GM10248 (cell line): ENCODE measurements at places on chromosomes 6 and 20.

DNA sequence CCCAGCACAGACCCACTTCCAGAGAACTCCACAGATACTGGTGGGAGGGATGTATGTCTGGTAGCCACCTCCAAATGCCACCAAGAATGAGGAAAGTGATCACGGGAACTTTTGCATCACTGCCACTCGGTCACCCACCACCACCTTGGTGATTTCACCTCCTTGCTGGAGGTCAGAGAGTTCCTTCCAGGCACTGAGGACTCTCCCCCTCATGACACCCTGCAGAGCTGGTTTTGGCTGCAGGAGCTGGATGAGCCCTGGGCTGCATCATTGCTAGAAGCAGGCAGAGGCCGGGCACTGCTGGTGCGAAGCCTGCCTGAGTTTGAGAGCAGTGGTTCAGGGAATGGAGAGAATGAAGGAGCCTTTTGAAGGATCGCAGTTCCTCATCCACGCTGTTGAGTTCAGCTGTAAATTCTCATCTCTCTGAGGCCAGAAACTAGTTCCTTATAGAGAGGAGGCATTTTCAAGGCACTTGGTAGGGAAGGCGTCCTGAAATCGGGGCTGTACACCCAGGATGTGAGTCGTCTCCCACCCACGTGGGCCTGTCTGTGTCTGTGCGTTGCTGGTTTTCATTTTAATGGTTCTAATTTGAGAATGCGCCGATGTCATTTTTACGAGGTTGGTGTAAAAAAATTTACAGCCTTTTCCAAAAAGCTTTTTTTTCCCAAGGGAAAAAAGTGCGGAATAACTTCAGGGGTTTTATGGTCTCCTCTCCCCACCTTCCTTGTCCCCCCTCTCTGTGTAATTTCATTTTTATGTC lies 25.0 kb downstream of the FOXP4 start:
- no peak for DNase-seq

DNA sequence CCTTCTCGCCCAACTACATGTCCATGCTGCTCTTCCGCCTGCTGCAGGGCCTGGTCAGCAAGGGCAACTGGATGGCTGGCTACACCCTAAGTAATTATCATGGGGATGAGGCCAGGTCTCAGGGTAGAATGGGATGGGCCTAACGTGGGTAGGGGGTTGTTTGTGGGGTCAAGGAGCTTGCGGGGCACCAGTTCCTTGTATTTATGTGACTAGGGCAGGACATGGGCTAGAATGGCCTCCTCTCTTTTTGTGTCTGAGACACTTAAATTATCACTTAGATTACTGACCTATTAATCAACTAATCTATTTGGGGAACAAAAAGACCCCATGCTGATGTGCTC lies 10.7 kb downstream of the SLC22A1 start:
- no peak for DNase-seq

- DNase-seq: no peak
Measured at GRCh38 chr20:62902926-62903615, 23.2 kb downstream of the DIDO1 start.

GRCh38 chr6:101439790-101440189 lies 46.3 kb downstream of the GRIK2 start:
- no peak for DNase-seq

GRCh38 chr20:4729265-4729664 lies 7.6 kb downstream of the PRND start:
- DNase-seq: no peak

DNA sequence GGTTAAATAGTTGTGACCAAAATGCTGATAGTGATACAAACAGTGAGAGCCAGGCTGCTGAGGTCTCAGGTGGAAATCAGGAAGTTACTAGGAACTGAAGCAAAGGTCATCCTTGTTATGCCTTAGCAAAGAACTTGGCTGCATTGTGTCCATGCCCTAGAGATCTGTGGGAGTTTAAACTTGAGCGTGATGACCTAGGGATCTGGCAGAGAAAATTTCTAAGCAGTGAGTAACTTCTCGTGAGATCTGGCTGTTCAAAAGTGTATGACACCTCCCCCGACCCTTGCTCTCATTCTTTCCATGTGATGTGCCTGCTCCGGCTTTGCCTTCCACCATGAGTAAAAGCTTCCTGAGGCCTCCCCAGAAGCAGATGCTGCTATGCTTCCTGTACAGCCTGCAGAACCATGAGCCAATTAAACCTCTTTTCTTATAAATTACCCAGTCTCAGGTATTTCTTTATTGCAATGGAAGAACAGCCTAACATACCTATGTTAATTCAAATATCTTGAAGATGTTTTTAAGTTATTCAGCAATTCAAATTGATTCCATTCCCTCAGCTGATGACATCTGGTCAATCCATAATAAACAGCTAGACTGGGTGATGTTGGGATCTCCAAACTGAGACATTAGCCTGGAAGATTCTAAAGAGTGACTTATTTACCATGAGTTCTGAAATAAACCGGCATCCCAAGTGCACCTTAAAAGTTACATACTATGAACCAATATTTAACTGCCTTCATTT lies 33.8 kb downstream of the KIF16B start:
- DNase-seq: no peak

- no peak for DNase-seq
Measured at GRCh38 chr6:984031-984430, 291.1 kb upstream of the EXOC2 start.

- no peak for DNase-seq
Measured at GRCh38 chr6:22622351-22622750, 53.0 kb downstream of the HDGFL1 start.

- peak; percentile 31 for DNase-seq
Measured at GRCh38 chr6:161038229-161039031, 46.9 kb downstream of the MAP3K4 start.
